Small intestine (tissue), 16 donors: ENCODE measurements at places on chromosomes 4 and X.

DNA sequence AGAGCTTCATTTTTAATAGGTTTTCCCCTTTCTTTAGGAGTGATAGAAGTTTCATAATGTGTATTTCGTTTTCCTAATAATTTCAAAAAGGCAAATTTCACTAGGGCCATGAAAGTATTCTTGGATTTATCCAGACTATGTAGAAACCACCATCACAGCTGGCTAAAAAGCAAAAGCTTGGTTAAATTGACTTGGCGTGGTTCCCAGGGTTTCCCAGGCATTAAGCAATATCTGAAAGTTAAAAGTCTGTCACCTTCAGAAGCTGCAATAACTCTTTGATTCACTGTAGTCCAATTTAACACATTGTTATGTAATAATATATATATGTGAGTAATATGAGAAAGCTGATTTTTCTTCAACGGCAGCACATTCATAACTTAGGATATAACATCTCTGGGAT, 38.3 kb downstream of the NDNF start:
- peak; percentile 31 for DNase-seq

GRCh38 chr4:20532871-20533870, 167.1 kb upstream of the PACRGL start:
- no peak for DNase-seq

DNA sequence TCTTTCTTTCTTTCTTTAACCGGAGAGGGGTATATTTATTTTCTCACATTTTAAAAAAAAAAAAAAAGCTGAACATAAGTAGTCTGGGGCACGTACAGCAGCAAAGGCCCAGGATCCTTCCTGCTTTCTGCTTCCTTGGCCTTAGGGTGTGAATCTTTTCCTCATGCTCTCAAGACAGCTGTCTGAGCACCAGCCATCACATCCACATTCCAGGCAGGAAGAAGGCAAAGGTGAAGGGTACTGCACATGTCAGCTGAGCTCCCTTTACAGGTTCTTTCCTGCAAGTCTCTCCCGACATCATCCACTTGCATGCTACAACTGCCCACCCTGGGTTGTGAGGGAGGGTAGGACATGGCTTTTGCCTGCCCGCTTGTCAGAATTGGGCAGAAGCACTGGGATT, 63.7 kb upstream of the GDPD2 start:
- DNase-seq, result no peak

DNA sequence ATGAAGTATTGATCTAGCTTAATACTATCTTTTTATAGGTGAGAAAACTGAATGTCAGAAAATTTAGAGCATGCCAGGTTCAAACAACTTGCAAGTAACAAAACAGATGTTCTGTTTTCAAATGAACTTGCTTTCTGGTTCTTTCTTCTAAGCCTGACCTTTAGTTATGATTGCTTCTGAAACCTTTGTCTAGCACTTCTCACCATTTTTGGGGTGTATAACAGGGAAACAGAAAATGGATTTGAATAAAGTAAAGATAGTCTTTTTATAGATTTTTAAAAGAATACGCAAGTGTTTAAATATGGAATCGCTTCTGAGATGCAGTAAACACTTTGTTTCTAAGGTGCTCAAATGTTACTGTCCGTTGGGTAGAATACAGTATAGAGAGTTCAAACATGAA, 687.2 kb upstream of the CPEB2 start:
- DNase-seq, result no peak

GRCh38 chr4:105996845-105997244, 101.6 kb downstream of the NPNT start:
- no peak for DNase-seq
